CD8-positive, alpha-beta memory T cell (primary cell): ENCODE measurements at places on chromosomes 2 and 18. TPM values are rescaled to one million over a fixed set of nuclear protein-coding genes. Genes with fewer than 3 reads are reported as not detected.

DNA sequence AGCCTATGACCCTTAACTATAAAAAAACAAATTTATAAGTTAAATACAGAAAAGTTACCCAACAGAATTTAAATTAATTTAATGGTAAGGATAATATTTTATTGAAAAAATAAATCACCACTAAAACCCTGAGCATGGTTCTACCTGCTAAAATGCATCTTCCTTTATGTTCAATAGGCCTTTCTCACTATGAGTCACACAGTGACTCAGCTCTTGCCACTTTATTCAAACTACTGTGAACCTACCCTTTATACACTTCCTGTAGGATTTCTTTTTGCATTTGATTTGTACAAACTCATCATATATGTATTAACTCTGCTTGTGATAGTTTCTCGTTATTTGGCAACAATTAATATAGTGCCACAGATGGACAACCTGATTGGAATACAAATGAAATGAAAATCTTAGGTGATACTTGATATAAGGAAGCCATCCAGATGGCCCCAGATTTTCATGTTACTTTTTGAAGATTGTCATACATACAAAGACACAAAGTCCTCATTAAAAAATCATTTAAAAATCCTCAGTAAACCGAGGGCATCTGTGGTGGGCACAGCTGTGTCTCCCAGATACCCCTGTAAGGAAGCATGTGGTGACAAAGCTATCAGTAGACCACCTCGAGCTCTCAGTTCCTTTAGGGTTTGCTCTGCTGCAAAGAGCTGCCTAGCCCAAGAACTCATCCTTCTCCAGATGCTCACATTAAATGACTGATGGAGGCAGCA lies 55.2 kb upstream of the COBLL1 start:
- DNase-seq = no peak

THADA gene
- total RNA-seq = 48.7 TPM

DNA sequence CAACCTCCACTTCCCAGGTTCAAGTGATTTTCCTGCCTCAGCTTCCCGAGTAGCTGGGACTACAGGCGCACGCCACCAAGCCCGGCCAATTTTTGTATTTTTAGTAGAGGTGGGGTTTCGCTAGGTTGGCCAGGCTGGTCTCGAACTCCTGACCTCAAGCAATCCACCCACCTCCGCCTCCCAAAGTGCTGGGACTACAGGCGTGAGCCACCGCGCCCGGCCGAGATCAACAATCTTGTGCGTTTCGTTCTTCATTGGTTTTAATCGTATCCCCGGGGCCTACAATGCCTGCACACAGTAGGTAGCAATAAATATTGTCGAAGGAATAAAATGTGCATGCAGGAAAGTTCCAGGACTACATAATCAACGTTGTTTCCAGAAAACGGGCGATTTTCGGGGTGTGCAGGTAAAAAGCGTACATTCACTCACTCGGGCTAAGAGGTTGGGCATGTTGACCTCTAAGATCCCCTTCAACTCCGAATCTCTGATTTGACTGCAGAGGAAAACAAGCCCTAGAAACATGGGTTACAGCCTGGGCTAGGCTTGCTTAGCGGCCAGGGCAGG lies 2.7 kb upstream of the SOS1 start:
- no peak for DNase-seq

SGPP2 gene
- 6.5 TPM for total RNA-seq

GRCh38 chr18:48663931-48664847 lies 125.4 kb downstream of the CTIF start:
- DNase-seq = peak; percentile 61

FBXO36 gene
- total RNA-seq = 0.95 TPM

GRCh38 chr2:105828558-105828957 lies 83.8 kb downstream of the NCK2 start:
- DNase-seq = no peak
